Natural killer cell (primary cell): ENCODE measurements at places on chromosomes 5 and 9.

GRCh38 chr5:150203832-150204589, 14.1 kb downstream of the SLC6A7 start:
- peaks cover 10% of the 10 kb centered on the region for H3K4me1 ChIP-seq
- no peak overlapping the region for H3K4me3 ChIP-seq
- H3K27ac ChIP-seq, result no peak overlapping the region

DNA sequence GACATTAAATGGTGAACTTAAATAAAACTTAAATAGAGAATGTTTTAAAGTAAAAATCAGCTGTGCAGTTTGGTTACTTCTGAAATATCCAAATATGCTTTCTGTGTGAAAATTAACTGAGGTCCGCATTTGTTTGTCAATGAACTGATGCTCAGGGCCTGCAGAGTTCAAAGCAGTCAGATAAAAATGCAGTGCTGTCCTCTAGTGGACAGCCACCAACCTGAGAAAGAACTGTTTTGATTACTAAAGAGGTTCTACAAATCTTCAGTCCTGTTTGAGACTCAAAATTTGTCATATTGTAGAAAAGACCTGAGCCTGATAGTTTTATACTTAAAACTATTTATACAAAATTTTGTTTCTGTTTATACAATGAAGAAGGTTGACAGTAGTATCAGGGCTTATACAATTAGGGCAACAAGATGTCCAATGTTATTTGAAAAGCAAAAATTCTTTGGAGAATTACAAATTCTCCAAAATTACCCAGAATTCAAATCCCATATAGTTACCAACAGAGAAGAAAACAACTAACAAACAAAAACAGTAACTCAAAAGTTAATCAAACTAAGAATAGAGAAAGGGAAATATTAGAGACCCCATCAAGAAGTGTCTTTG, 232.3 kb upstream of the TBCA start:
- no peak overlapping the region for H3K27ac ChIP-seq
- no peaks in the 10 kb centered on the region for H3K36me3 ChIP-seq
- H3K4me1 ChIP-seq, result no peaks in the 10 kb centered on the region
- no peak overlapping the region for H3K4me3 ChIP-seq
- H3K27me3 ChIP-seq, result no peaks in the 10 kb centered on the region

GRCh38 chr9:120353506-120353905, 226.5 kb downstream of the CDK5RAP2 start:
- H3K4me1 ChIP-seq, result no peaks in the 10 kb centered on the region
- DNase-seq, result no peak
- no peaks in the 10 kb centered on the region for H3K27me3 ChIP-seq
- no peaks in the 10 kb centered on the region for H3K36me3 ChIP-seq
- no peak overlapping the region for H3K27ac ChIP-seq

GRCh38 chr9:88387036-88387551, 1.1 kb upstream of the SPIN1 start:
- peaks cover 14% of the 10 kb centered on the region for H3K4me1 ChIP-seq
- no peaks in the 10 kb centered on the region for H3K36me3 ChIP-seq
- no peak for DNase-seq
- H3K27me3 ChIP-seq, result no peaks in the 10 kb centered on the region

GRCh38 chr9:129209580-129209979, 31.5 kb upstream of the IER5L start:
- peaks cover 28% of the 10 kb centered on the region for H3K4me1 ChIP-seq
- no peaks in the 10 kb centered on the region for H3K27me3 ChIP-seq
- no peak overlapping the region for H3K4me3 ChIP-seq
- DNase-seq, result no peak
- H3K27ac ChIP-seq, result no peak overlapping the region

- H3K4me3 ChIP-seq, result no peak overlapping the region
- H3K36me3 ChIP-seq, result no peaks in the 10 kb centered on the region
These were observed 32.1 kb upstream of the FCN2 start for GRCh38 chr9:134848504-134848903.

DNA sequence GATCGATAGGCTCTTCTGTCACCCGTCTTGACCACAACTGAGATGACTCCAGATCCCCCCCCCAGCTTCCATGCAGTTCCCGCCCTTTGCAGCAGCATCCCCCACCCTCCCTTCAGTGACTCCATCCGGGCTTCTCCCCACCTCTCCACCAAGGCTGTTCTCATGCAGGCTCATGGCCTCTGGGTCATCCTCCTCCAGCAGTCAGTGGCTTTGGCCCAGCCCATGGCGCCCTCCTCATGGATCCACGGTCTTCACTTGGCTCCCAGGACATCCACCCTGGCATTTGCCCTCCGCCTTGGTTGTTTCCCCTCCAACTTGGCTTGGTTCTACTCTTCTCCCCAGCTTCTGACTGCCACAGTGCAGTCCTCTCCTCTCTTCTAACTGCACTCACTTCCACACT, 96.7 kb upstream of the RUFY1 start:
- no peaks in the 10 kb centered on the region for H3K27me3 ChIP-seq
- H3K36me3 ChIP-seq, result no peaks in the 10 kb centered on the region
- no peak for DNase-seq
- no peak overlapping the region for H3K27ac ChIP-seq

GRCh38 chr9:10045598-10045997, 567.2 kb downstream of the PTPRD start:
- DNase-seq, result no peak
- no peak overlapping the region for H3K27ac ChIP-seq
- no peaks in the 10 kb centered on the region for H3K27me3 ChIP-seq
- H3K4me1 ChIP-seq, result no peaks in the 10 kb centered on the region

DNA sequence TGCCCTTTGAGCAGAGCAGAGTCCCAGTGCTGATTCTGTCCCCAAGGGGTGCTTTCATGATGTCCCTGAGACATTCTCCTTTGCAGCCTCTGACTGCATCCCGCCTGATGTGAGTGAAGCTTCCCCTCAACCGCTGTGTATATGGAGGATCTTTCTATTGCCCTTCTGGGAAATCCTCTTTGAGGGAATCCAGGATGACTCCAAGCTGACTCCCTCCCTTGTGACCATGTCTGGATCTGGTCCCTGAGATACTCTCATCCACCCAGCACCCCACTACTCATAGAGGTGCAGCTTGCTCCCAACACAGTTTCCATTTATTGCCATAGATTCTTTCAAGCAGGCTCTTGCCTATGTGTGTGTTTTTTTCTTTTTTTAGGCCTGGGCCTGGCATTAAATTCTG, 216.5 kb downstream of the SEC61B start:
- peaks cover 7% of the 10 kb centered on the region for H3K4me1 ChIP-seq
- H3K27ac ChIP-seq, result no peak overlapping the region
- no peaks in the 10 kb centered on the region for H3K36me3 ChIP-seq
- no peak for DNase-seq
- no peak overlapping the region for H3K4me3 ChIP-seq
- H3K27me3 ChIP-seq, result no peaks in the 10 kb centered on the region

DNA sequence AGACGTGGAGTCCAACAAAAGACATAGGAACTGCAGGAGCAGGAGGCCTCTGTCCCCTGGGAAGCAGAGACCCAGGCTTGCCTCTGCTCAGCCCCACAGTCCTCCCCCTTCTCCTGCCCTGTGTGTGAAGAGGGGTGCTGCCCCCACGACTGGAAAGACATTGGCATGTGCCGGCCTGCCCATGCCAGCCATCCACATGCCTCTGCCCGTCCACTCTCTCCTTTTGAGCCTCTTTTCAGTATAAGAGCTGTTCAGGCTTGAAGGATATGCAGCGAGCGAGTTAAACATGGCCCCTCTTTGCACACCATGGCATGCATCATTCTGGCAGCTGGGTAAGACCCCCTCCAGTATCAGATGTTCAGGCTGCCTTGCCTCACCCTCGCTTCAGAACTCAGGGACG, 159.7 kb upstream of the OTULINL start:
- H3K27me3 ChIP-seq, result no peaks in the 10 kb centered on the region

DNA sequence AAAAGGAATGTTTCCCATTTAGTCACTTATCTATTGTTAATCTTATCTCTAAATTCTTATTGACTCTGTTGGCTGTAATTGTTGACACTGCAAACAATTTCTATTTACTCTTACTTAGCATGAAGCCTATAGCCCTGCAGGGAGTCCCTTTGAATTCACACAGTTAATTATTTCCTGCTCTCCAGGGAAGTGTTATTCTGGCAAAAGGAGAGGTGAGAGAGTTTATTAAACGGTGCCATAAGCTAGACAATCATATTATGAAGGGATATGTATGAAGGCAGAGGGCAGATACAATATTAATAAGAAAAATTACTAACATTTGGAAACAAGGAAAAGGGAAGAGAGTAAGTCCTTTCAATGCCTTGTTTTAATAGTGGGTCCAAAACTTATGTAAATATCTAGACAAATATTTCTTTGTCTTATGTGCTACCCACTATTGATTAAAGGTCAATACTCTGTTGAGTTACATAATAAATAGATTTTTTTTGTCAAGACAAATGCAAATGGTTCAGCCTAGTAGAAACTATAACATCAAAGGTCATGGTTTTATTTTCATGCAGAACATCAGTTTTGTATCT, 107.1 kb downstream of the CDH18 start:
- no peak for DNase-seq
- no peak overlapping the region for H3K27ac ChIP-seq
- no peaks in the 10 kb centered on the region for H3K36me3 ChIP-seq
- H3K27me3 ChIP-seq, result no peaks in the 10 kb centered on the region
- no peak overlapping the region for H3K4me3 ChIP-seq
